ENCODE measurements at places on chromosomes 3 and 15.

DNA sequence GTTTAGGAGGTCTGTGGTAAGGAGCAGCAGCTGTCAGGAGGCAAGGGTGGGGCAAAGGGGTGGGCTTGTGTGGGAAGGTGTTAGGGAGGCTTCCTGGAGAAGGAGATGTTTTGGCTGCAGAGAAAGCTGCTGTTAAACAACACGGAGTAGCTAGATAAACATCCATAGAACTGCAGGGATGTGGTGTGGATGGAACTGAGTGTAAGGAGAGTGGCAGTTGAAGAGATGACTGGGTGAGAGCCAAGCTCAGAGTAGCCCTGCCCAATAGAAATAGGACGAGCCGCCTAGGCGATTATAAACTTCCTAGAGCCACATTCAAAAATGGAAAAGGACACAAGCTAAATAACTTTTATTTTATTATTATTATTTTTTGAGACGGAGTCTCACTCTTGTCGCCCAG is 19.9 kb downstream of the RPLP1 start:
- DNase-seq = no peak

DNA sequence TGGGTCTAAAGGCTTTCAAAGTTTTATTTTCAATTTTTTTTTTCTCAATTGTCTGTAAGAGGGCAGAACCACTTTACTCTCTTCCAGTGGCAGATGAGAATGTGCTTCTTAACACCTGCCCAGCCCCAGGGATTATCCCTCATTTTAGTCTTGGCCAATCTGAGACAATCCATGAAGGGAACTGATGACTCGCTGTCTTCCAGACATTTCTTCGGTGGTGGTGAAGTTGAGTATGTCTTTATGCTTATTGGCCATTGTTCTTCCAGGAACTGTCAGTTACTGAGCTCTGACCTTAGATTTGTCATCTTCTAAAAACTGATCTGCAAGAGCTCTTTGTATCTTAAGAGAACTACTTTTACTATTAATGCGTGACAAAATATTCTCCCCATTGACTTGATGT is 139.5 kb downstream of the TJP1 start:
- no peak for DNase-seq

DNA sequence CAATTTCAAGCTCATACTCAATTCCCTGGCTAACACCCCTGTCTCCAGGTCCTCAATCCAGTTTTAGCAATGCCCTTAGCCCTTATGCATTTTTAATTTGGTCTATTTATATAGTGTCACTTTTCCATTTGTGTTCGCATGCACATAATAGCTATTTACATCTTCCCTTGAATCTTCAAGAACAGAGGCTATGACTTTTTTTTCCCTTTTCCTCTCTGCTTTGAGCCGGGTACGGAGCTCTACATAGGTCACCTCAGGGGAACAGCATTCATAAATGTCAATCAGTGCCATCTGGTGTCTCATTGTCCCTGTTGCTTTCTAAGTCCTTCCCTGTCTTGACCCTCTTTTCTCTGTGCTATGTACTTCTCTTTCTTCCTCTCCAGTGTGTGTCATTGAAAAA is 26.5 kb upstream of the ACTC1 start:
- DNase-seq = no peak

DNA sequence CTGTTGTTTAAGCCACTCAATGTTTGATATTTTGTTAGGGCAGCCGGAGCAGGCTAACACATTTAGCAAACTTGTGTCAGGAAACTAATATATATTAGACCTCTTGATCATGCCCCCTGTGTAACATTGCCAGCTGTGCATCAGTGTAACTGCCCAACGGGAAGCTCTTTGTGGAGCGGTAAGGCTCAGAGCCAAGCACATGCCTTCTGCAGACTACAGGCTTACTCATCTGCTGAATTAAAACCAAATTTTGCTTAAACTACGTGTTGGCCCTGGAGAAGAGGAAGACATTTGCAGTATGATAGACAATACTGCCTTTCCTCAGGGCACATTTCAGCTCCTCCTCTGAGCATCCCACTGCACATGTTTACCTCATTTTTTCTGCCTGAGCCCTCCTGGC is 50.5 kb upstream of the KCNMB2 start:
- no peak for DNase-seq

DNA sequence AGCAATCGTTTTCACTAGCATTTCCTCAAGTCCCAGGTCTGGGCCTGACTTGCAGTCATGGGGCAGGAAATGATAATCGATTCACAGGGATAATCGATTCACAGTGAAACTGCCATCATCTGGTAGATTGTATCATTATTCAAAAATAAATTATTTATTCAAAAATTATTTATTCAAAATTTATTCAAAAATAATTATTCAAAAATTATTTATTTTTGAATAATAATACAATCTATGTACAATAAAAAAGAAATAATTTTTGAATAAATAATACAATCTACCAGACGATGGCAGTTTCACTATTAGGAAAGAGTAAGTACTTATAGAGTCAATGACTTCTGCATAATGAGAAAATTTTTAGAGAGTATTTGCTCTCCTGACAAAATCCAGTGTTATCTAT is 28.1 kb upstream of the PROK2 start:
- DNase-seq = no peak

GRCh38 chr3:194866236-194866635 is 180.6 kb downstream of the FAM43A start:
- DNase-seq = no peak

DNA sequence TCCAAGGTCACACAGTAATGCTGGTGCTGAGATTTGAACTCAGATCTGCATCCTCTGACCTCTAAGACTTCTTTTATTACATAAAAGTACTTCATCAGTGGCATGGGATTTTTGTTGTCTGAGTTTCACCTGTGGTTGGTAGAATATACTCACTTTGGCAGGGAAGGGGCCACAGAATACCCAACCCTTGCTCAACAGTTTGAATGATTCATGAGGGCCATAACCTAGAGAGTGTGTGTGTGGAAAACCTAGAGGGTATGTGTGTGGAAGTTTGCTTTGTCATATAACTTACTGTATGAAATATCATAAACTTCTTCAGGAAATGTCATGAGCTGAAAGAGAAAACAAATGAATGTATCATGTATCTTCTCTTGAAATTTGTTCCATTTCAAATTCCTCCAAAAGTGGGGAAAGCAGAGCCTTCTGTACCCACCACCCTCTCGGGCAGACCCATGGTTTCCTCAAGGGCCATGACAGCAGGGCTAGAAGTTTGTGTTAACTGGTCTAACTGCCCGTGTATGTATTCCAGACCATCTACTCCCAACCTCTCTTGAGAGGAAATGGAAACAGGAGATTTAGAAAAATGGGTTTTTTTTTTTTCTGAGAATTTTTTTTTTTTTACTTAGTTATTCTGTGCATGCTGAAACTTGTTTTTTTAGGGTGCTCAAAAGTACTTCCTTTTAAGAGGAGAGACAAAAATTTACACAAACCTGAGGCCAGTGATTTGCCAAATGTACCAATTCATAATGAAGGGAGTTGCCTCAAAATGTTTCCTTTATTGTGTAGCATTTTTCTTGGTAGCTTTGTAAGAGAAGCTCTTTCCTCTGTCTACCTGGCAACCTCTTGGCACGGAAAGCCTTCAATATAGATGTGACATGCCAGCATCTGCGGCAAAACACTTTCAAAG is 127.0 kb downstream of the TPRG1 start:
- DNase-seq = no peak

GRCh38 chr3:13135811-13136321 is 62.6 kb upstream of the IQSEC1 start:
- no peak for DNase-seq

- no peak for DNase-seq
Observed at GRCh38 chr15:94395640-94396039, 164.3 kb downstream of the MCTP2 start.

DNA sequence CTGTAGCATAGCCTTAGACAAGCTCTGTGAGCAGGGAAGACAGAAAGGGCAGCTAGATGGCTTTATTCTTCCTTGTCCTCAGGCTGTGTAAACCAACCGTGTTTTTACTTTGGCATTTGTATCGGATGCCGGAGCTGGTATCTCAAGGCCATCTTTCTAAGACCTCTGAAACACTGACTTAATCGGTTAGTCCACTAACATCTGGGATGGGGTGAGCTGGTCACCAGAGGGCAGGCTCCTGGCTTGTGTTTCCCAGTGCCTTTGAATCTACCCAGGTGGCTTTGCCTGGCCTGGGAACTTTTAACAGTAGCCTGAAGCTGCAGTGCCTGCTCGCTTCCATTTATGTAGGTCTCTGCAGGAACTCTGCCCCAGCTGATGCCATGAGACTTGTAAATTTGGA is 252.7 kb downstream of the NR1D2 start:
- DNase-seq = no peak

- DNase-seq = no peak
Observed at GRCh38 chr3:71092665-71093064, 490.9 kb downstream of the FOXP1 start.

DNA sequence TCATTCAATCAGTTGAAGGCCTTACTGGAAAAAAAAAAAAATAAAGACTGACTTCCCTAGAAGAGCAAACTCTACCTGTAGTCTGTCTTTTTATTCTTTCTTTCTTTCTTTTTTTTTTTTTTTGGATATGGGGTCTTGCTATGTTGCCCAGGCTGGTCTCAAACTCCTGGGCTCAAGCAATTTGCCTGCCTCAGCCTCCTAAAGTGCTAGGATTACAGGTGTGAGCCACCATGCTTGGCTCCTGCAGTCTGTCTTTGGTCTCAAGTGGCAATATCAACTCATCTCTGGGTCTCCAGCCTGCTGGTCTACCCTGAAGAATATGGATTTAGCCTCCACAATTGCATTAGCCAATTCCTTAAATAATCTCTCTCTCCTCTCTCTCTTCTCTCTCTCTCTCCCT is 167.7 kb upstream of the P2RY1 start:
- no peak for DNase-seq

DNA sequence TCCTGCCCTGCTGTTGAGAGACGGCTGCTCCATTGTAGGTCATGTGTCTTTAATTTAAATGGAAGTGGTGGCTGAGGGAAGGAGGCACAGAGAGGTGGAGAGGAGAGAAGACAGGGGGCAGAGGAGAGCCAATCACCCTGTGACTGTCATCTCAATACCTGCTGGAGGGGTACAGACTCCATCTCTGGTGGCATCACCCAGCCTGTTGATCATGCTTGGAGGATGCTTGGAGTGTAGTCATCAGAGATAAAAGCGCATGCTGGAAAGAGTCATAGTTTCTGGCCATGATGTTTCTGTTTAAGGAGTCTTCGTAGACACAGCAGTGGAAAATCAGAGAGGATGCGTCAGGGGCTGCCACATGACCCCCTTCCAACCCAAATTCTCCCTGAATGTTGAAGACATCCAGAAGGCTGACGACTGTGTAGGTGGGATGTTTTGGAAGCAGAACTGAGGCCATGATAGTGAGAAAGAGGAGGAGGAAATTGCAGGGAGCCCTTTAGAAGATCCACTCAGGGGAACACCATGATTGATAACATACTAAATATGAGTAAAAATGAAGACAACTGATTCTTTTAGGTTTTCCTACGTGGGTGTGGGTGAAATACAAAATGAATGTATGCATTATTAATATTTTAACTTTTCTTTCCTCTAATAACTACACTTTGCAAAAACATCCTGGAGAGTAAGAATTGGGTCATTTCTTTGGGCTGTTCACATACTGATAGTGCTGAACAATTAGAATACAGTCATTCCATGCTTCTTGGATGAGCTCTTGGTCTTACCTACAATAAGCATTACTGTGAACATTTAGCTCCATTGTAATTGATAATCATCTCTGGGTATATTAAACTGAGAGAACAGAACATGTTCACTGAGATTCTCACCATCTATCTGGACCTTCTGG is 210.6 kb upstream of the ATP10A start:
- no peak for DNase-seq

GRCh38 chr3:135215516-135215915 is 420.5 kb downstream of the EPHB1 start:
- no peak for DNase-seq

DNA sequence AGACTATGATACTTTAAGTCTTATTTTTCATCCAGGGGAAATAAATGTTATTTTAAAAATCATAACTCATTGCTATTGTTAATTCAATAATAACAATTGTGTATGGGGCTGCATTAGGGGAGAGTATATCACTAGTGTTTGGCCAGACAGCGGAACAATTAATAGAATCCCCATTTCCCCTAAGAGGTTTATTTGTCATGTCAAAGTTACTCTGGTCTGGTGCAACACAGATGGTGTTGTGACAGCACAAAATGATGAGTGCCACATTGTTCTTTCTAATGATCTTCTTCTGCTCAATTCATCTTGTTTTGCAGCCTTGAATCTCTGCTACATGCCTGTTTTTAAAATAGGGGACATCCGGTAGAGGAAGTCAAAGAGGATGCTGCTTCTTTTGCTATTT is 351.6 kb downstream of the NSUN3 start:
- DNase-seq = no peak

DNA sequence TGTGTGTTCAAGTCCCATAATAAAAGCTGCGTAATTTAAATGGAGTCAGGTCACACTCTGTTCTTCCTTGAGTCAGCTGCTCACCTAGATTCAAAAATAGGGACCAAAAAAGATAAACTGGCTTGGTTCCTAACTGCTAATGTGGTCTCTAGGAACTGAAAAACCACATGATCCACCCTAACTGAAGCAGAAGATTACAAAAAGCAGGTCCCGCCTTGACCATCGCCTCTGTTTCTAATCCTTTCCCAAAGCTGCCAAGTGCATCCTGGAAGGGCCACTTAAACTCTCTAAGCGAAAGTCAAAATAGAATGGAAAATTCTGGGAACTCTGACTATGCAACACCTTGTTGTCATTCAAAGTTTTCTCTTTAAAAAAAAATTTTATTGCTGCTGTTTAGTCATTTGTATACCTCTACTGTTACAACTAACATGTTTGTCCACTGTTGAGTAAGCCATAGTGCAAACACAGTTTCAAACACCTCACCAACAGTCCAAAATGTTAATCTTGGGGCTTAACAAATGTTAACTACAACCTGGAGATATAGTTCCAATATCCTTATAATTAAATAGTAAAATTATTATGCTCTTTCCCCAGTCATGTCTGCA is 88.9 kb upstream of the THBS1 start:
- no peak for DNase-seq

- DNase-seq = no peak
Observed at GRCh38 chr3:134274571-134274970, 23.9 kb upstream of the RYK start.

- peak; percentile 20 for DNase-seq
Observed at GRCh38 chr3:161310649-161311423, 60.5 kb downstream of the SPTSSB start.

DNA sequence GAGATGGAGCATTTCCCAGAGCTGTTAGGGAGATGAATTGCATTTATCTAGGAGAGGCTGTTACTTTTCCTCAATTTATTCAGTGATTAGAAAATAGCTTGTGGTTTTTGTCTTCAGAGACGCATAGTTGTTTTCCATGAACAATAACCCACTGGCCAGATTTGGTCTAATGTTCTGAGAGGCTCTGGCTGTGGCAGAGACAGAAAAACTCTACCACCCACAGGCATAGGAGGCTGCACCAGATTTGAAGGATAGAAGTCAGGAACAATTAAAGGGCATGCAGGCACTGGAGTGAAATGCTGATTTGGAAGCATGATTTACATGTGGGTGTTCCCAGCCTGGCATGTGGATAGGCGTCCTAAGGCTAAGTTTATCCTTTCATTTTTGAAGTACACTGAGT is 143.5 kb downstream of the NFKBIZ start:
- no peak for DNase-seq

Measured in CD4-positive, alpha-beta T cell (primary cell).